Right renal pelvis (tissue), 4 donors: ENCODE measurements at places on chromosomes 3 and 15. TPM values are rescaled to one million over a fixed set of nuclear protein-coding genes. Genes with fewer than 3 reads are reported as not detected.

Gene SUSD5
- polyA plus RNA-seq = 5.5 TPM

Gene RETNLB
- not detected for polyA plus RNA-seq

Gene ARPP21
- polyA plus RNA-seq = 1.5 TPM

Gene XYLB
- polyA plus RNA-seq = 11.0 TPM

Gene PARP16
- polyA plus RNA-seq = 17.2 TPM

Gene HEG1
- 29.3 TPM for polyA plus RNA-seq

Gene ECE2
- not detected for polyA plus RNA-seq

Gene LRRC2
- polyA plus RNA-seq = 3.1 TPM

Gene BCL2A1
- polyA plus RNA-seq = 0.32 TPM
